ENCODE measurements at places on chromosomes 13 and 19.

GRCh38 chr13:40994581-40995230, 24.4 kb downstream of the ELF1 start:
- DNase-seq: no peak

GRCh38 chr13:26202365-26202972, 19.6 kb downstream of the RNF6 start:
- no peak for DNase-seq

- no peak for DNase-seq
Observed at GRCh38 chr13:106376401-106377112, 158.9 kb downstream of the EFNB2 start.

DNA sequence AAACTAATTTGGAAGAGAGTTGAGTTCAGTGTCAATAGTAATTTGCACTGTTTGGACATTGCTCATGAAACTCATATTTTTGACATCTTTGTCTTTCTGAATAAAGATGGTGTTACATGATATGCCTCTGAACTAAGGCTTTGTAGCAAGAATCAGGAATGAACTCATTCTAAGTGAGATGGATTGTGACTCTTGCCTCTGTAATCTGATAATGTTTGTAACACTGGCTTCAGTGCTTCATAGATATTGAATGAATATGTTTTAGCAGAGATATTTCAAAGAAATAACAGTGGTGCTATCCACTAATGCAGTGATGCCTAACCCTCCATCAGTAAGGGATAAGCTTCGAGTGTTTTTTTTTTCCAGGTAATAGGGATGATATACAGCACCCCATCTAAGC, 32.9 kb downstream of the TEX26 start:
- DNase-seq: no peak

- no peak for DNase-seq
Observed at GRCh38 chr19:4707322-4707721, 16.3 kb downstream of the DPP9 start.

DNA sequence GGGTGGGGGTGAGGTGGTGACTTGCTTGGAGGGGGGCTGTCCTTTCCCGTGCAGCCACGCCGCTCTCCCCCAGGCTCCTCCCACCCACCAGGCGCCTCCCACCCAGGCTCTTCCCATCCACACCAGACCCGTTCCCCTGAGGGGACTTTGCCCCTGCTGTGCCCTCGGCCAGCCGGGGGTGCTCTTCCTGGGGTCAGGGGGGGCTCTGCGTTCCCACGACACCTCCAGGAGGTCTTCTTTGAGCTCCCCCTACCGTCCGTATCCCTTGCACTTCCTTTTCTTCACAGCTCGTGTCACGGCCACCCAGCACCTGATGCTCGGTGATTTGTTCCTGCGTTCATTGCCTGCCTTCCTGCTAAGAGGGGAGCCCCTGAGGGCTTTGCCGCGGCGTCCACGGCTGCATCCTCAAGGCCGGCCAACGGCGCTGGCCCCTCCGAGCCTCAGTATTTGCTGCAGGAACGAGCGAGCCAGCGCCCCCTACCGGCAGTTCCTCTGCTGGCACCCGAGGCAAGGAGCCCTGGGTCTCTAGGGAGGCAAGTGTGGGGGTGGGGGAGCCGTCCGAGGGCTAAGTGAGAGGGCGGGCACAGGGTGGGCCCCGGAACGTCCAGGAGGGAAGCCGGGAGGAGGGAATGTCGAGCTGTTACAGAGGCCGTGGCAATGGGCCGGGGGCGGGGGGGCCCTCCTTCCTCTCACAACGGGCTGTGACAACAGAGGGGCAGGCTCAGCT, 11.8 kb downstream of the LRRC4B start:
- DNase-seq: peak; percentile 47

GRCh38 chr13:98363326-98363725, 186.3 kb upstream of the RNF113B start:
- no peak for DNase-seq

GRCh38 chr19:1220976-1221903, 15.7 kb downstream of the STK11 start:
- no peak for DNase-seq

GRCh38 chr19:28697308-28697707, 515.6 kb downstream of the UQCRFS1 start:
- no peak for DNase-seq

All from stimulated activated CD8-positive, alpha-beta memory T cell treated with anti-CD3 and anti-CD28 coated beads, Interleukin-4, amount 100 ng/mL, for 1 hour (primary cell).